ENCODE measurements at places on chromosomes 7 and 10. TPM values are rescaled to one million over a fixed set of nuclear protein-coding genes. Genes with fewer than 3 reads are reported as not detected.

- no peak for DNase-seq
These were observed 7.7 kb downstream of the CLCN1 start for GRCh38 chr7:143323653-143324052.

- DNase-seq, result no peak
These were observed 49.4 kb downstream of the FRMPD2 start for GRCh38 chr10:48224979-48225560.

DNA sequence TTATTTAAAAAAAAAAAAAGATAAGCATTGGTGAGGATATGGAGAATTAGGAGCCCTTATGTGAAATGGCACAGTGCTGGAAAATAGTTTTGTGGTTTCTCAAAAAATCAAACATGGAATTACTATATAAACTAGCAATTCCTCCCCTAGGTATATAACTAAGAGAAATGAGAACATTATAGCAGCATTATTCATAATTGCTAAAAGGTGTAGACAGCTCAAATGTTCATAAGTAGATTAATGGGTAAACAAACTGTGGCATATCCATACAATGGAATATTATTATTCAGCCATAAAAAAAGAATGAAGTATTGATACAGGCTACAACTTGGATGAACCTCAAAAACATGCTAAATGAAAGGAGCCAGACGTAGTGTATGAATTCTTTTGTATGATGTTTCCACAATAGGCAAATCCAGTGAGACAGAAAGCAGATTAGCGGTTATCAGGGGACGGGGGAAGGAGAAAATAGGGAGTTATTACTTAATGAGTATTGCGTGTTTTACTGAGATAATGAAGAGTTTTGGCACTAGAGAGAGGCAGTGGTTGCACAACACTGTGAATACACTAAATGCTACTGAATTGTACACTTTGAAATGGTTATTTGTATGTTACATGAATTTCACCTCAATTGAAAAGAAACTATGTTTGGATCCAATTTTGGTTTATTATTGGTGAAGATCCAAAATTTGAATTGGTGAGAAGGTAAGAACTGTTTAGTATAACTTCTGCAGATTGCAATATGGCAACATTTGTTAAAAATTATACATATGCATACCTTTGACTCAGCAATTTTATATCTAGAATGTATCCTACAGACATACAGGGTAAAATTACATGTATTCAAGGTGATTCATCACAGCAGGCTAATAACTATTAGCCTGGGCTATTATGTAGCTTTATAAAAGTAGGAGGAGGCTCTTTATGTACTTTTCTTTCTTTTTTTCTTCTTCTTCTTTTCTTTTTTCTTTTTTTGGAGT is 69.7 kb downstream of the VCL start:
- no peak for DNase-seq

GRCh38 chr7:134514663-134515062 is 12.7 kb upstream of the AKR1B10 start:
- DNase-seq, result no peak

The LIPJ gene
- total RNA-seq, result not detected

The CALML3 gene
- total RNA-seq, result not detected

The GDF10 gene
- total RNA-seq, result 0.32 TPM
